NCI-H2107 (cell line): ENCODE measurements at places on chromosomes 3 and 15.

DNA sequence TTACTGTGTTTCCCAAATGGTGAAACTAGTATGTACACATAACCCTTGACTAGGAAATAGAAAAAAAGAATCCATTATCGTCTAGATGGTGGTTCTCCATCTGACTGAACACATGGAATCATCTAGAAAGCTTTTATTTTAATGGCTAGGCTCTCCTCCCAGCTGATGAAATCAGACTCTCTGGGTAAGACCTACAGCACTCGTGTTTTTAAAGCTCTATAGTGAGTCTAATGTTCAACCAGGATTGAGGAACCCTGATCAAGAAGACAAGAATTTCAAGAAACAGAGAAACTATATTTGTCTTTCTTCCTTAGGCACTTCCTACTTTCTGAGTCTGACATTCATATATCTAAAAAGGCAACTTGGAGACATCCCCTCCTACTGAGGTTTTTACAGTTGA is 118.8 kb downstream of the TMCO5A start:
- no peak for DNase-seq

- DNase-seq, result no peak
Observed at GRCh38 chr3:47825590-47825989, 22.7 kb downstream of the DHX30 start.

DNA sequence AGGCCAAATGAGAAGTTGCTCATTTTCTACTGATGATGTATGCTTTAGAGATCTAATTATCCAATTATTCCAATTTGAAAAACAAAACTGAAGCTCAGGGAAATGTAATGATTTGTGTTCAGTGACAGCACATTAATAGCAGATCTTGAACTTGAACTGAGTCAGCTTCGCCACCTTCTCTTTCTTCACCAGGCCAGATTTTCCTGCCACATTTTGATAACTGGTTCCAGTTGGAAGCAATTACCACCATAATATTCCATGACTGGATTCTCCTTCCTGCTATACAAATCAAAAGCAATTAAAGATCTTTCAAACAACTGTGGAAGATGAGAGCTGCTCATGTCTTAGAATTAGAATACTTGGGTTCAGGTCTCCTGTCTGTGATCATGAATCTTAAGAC is 334.1 kb downstream of the RBMS3 start:
- no peak for DNase-seq

DNA sequence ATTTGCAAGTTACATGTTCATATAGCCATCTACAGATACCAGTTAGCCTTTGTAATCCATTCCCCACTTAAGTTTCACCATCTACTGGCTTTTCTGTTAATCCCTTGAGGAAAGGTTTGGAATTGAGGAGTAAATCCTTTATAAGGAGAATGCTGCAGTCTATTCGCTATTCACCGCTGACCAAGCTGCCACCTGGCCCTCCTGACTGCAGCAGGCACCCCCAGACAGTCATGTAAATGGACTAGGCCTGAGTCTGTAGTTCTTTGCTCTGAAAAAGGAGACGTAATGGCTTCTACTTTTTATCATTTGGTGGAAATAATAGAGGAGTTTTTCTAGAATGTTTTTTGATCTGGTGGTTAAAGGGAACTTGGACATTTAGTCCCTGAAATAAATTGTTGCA is 3.2 kb downstream of the HIGD2B start:
- no peak for DNase-seq

DNA sequence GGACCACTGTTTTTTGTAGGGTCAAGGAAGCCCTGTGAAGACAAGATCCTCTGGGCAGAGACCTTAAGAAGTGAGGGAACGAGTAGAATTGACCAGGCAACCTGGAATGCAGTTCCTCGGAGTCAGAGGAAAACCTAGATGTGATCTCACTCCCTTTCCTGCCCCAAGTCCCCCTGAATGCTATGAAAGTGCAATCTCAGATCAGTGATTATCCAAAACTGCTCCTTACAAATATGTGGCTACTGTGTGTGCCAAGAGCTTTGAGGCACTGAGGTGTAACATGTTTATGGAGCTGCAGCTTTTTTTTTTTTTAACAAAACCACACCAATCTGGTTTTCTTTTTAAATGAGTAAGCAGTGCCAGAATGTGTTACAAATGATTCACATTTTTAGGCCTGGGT is 35.8 kb downstream of the THSD4 start:
- DNase-seq, result no peak

DNA sequence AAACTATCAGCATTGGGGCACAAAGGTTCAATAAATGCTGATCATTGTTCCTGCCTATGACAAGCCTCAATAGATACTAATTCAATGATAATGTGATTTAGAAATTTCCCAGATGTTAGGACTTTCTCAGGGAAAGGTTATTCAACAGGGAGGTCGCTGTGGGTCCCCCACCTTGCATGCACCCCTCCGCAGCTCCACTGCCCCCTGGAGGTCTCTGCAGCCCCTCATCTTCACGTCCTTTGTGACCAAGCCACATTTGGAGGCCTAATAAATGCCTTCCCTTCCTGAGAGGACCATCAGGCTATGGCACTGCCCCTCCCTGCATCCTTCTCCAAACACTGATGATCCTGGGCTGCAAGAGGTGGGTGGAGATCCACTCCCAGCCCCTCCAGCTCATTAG is 50.2 kb downstream of the NOX5 start:
- no peak for DNase-seq

- no peak for DNase-seq
Observed at GRCh38 chr3:152174876-152175527, 93.7 kb upstream of the MBNL1 start.

- DNase-seq, result no peak
Observed at GRCh38 chr3:133962849-133963248, 66.9 kb downstream of the SLCO2A1 start.
